ENCODE measurements at places on chromosomes 16 and 17.

- DNase-seq, result no peak
Observed at GRCh38 chr16:70601576-70602575, 44.5 kb upstream of the IL34 start.

- no peak for DNase-seq
Observed at GRCh38 chr17:79832218-79833109, 6.8 kb downstream of the CBX4 start.

DNA sequence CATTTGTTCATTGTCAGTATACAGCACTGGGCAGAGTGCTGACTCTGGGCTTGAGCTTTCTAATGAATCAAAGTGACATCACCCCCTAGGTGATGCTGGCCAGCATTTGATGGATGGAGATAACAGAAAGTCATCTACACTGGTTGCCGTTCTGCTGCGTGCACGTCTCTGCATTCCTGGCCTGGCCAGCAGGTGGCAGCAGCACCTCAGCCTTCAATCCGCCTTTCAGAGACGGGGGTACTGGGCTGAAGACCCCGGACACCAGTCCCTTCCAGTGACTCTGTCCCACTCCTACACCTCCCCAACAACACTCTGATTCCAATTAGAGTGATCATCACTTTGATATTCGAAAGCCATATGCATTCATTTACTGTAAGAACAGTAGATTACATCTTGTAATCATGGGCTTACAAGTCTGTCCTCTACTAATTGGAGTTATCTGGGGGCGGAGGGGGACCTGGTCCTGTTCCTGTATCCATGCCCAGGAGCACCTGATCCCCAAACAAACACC is 6.0 kb downstream of the CPSF4L start:
- DNase-seq, result peak; percentile 17

DNA sequence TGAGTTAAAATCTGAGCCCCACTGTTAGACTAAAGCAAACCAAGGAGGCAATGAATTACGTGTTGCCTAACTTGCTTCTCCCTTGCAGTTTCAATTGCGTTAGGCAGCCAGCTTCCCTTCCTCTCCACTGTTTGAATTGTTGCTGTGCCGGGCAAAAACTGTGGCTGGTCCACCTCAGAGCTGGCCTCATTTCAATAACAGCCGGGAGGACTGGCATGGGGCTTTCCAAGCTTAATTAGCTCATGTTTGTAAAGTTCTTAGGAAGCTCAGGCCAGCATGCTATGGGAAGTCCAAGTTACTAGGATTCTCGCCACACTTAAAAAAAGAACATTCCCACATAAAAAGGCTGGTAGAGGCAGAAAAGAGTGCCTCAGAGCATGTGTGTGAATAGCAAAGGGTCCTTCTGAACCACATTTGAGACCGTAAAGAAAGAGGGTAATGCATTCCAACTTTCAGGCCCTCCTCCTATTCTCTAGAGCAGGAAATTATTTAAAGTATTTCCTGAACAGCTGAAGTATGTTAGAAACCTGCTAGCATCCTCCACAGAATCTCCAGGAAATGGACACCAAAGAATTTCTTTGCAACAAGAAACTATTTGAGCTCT is 79.0 kb upstream of the SMURF2 start:
- DNase-seq, result no peak

DNA sequence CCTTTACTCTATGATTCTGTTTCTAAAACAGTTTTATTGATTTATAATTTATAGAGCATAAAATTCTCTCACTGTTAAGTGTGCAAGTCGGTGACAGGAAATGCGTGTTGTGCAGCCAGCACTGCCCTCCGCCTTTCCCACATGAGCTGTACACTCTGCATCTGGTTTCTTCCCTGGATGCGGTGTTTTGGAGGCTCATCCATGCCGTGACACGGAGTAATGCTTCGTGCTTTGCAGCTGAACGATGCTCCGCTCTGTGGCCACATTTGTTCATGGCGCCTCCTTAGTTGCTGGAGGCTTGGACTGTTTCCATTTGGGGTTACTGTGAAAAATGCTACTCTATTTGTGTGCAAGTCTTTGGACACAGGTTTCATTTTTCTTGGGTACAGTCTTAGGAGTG is 7.2 kb upstream of the IGFALS start:
- no peak for DNase-seq

- DNase-seq, result no peak
Observed at GRCh38 chr17:37744961-37745800, at the start of gene HNF1B. HNF1B (minus strand) TSS chr17:37745059; CDS start chr17:37744884, 175 bp downstream.

GRCh38 chr16:75928295-75928694 is 202.0 kb upstream of the CPHXL start:
- DNase-seq, result no peak

- no peak for DNase-seq
Observed at GRCh38 chr17:37844977-37845293, 79.3 kb upstream of the TBC1D3K start.

DNA sequence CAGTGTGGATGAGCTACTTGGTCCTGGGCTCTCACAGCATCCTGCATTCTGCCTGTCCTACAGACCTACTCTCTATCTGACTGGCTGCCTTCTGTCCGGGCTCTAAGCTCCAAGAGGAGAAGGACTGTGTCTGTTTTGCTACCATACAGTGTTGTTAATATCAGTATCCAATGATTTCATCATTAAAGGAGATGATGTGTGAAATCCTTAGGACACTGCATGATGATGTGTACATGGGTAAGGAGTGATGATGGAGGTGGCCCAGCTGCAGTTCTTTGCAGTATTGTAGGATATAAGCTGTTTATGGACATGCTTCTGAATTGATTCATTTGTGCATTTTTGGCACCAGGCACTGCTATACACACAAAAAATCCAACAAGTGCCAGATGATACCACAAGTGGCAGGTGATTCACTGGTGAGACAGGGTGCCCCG is 536.9 kb upstream of the CDH11 start:
- DNase-seq, result no peak

DNA sequence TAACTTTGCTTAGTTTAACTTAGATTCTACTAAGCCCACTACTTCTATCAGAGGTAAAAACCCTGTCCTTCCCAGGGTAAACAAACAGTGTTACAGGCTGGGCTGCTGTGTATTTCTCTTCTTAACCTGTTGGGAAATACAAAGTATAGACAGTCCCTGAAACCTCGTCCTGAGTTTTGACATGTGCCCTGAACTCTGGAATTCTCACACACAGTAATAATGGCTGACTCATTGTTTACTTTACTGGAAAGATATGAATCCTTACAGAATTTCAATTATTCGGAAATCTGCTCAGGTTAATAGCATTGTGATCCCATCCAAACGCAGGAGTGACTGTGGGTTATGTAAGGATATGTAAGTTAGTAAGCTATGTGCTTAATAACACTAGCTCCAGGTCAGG is 199.1 kb downstream of the TMEM114 start:
- DNase-seq, result no peak

GRCh38 chr17:50952013-50952412 is 85.9 kb upstream of the TOB1 start:
- no peak for DNase-seq

DNA sequence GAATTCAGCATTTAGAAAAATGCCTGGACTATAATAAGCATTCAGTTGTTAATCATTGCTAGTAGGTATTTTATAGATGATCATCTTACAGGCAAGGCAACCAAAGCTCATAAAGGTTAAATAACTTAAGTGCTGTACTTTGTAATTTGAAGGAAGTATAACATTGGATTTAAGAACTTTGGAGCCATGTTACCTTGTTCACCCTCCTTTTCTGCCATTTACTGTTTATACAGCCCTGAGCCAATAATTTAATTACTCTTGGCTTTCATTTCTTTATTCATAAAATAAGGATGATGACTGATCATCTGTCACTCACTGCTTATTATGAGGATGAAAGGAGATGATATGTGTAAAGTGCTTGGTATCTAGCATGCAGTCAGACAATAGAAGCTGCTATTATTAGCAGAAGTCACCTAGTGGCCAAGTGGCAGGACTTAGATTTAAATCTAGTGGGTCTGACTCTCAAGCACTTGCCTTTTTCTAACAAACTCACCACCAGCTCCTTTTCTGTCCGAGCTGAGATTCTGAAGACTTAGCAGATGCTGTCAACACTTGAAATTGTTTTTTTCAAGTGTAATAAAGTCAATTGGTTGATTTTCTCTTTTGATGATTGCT is 18.3 kb upstream of the DDX52 start:
- DNase-seq, result no peak

DNA sequence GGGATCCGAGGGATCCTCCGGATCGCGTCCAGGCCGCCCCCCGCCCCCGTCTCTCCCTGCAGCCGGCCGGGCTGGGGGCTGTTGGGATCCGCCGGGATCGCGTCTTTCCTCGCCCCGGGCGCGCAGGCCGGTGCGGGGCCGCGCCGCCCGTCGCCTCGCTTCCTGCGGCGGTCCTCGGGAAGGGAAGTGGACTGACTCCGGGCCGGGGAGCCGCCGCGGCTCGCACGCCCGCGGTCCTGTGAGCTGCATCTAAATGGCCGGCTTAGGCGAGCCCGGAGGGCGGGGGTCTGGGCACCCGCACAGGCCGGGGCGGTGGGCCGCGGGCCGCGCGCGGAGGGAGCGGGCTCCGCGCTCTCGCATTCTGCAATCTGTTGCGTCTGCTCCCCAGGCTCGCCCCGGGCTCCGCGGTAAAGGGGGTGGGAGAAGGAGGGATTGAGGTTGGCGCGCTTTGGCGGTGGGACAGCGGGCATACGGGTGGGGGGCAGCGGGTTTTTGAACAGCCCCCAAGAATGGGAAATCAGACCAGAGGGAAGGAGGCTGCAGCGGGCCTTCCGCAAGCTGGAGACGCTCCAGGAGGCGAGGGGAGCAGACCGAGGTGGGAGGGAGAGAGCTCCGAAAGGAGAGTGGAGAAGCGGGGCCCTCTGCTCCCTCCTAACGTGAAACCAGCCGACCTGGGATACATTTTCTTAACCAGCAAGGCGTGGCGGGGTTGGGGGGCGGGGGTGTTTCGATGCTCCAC is 2.2 kb downstream of the TMEM132E start:
- no peak for DNase-seq

DNA sequence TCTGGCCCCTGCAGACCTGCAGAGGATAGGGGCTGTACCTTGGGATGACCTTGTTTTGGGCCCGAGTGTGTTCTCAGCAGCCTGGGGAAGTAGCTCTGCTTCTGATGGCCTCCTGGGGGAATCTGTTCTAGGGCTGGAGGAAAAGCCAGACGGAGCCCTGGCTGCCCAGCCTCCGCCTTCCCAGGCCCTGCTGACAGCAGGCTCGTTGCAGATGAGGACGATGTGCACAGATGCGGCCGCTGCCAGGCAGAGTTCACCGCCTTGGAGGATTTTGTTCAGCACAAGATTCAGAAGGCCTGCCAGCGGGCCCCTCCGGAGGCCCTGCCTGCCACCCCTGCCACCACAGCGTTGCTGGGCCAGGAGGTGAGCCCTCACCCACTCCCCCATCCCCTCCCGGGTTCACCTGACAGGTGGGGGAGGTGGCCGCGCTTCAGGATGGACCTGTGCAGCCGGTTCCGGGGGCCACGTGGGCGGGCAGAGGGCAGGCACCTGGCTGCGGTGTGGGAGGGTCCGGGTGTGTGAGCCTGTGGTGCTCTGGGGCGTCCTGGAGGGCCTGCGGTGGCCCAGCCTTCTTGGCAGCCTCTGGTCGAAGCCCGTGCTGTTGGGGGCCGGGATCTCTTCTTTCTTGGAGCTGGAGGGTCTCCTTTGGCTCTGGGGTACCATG is 4.9 kb downstream of the E4F1 start:
- no peak for DNase-seq

DNA sequence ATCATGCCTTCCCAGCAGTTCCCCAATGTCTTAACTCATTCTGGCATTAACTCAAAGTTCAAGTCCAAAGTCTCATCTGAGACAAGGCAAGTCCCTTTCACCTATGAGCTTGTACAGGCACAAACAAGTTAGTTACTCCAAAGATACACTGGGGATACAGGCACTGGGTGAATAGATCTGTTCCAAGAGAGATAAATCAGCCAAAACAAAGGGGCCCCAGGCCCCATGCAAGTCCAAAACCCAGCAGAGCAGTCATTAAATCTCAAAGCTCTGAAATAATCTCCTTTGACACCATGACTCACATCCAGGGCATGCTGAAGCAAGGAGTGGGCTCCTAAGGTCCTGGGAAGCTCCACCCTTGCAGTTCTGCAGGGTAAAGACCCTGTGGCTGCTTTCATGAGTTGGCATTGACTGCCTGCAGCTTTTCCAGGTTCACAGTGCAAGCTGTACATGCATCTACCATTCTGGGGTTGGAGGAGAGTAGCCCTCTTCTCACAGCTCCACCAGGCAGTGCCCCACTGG is 332.2 kb upstream of the KIF2B start:
- DNase-seq, result no peak

DNA sequence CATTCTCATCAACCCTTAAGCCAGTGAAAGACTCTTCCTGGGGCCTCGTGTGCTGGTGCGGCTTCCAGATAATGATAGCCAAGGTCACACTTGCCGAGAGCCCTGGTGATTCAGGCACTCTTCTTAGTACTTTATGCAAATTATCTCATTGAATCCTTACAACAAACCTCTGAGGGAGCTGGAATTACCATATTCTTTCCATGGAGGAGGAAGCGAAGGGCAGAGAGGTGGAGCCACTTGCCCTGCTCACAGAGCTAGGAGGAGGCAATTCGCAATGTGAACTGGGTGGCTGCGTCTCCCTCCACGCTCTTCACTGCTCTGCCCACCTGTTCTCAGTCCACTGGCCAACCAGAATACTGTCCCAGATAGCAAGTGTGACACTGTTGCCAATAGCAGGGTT is 409.7 kb downstream of the SNX29 start:
- no peak for DNase-seq

DNA sequence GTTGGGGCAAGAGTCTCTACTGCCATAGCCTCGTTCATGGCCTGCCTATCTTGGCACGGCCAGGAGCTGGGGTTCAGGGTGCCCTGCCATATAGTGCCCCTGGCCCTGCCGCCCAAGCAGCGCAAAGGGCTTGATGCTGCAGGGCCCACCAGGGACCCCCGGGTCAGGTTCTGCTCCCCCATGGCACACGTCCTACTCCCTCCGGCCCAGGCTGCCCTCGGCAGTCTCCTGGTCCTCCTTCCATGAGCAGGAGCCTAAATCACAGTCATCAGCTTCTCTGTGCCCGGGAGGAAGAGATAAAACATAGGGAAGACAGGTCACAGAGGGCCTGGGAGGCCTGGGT is 55.9 kb upstream of the MTSS2 start:
- no peak for DNase-seq

DNA sequence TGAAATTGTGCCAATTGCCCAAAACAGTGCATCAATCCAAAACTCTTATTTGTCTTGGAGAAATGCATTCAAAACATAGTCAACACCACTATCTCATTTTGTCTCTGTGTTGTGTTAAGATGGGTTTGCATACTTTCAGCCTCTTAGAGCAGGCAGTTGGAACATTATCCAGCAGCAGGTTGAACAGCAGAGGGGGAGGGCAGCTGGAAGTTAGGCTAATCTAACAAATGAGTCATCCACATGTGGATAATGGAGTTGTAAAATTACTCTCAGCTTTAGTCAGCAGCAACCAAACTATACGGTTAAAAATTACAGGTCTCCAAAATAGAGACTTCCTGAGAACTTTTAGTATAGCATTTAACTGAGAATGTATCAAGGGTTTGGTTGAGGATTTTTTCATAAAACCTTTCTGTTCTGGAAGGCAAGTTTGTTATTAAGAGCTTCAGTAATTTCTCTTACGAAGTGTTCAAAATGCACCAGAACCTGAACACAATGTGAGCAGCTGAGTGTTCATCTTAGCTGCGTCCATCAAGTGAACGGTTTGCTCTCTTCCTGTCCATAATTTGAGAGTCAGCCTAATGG is 46.3 kb downstream of the PRKCA start:
- no peak for DNase-seq
